NCI-H2107 (cell line): ENCODE measurements at places on chromosomes 7 and 10.

- DNase-seq: no peak
These were observed 10.6 kb upstream of the LIPM start for GRCh38 chr10:88791924-88792323.

GRCh38 chr7:116792813-116793212 lies 69.6 kb upstream of the CAPZA2 start:
- no peak for DNase-seq

DNA sequence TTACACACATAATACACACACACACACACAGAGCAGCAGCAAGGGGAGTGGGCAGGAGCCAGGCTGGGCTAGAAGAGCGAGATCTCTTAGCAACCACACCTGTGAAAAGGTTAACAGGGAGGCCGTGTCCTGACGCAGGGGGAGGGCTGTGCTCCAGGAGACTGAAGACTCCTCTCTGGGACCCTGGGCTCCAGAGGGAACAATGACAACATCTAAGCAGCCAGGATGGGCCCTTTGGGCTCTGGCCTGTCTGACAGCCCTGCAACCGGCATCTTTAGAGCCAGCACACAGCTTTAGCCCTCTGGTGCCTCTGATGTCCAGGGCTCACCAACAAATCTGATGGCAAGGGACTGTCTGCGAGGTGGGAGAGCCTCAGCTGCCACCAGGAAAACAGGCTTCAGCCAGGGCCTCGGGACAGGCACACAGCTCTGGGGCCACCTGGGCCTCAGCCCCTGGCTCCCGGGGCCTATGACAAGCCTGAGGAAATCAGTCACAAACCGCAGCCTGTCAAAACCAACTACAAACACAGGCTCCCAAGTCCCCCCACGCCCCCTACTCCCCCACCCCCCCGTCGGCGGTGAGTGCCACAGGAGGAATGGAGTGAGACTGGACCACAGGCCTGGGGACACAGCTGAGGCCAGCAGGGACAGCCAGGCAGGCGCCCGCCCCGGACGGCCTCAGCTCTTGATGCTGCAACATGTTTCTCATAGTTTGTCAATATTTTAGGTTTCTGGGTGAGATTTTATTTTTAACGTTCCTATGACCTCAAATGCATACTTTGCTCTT lies 102.8 kb downstream of the TNS3 start:
- no peak for DNase-seq

DNA sequence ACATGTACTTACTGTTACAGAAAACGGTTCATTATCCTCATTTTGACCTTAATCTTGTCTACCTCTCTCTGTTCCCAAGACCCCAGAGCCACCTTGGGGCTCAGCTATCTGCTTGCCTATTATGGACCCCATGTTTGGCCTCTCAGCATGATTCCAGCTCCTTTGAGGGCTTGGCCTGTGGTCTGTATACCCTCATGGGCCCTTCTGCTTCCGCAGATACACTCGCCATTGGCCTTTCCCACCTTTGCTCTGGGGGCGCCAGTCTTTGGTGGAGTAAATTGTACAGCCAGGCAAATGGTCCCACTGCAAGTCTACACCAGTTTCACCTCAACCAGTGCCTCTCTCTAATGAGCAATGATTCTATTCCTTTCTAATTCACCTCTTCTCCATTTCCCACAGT lies 109.2 kb upstream of the ZNF746 start:
- no peak for DNase-seq

GRCh38 chr7:139650429-139651100 lies 127.1 kb downstream of the CLEC2L start:
- DNase-seq: no peak

GRCh38 chr7:9945857-9946256 lies 1027.8 kb upstream of the PHF14 start:
- peak; percentile 70 for DNase-seq

DNA sequence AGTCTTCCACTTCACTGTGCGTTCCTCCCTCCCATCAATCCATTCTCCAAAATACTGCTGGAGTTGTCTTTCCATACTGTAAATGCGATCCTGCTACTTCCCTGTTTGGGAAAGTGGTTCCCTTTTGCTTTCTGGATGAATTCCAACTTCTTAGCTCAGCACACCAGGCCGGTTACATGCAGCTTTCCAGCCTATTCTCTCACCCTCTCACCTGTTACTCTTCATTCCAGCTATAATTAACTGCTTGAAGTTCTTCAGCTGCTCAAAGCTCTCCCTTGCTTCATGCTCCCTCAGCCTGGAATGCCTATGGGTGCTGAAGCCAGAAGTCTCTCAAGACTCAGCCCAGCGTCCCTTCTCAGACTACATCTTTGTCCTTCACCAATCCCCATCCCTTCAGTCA lies 6.0 kb upstream of the ZNRF2 start:
- DNase-seq: peak; percentile 80

- no peak for DNase-seq
These were observed 823.8 kb downstream of the LRMDA start for GRCh38 chr10:76255241-76255640.

DNA sequence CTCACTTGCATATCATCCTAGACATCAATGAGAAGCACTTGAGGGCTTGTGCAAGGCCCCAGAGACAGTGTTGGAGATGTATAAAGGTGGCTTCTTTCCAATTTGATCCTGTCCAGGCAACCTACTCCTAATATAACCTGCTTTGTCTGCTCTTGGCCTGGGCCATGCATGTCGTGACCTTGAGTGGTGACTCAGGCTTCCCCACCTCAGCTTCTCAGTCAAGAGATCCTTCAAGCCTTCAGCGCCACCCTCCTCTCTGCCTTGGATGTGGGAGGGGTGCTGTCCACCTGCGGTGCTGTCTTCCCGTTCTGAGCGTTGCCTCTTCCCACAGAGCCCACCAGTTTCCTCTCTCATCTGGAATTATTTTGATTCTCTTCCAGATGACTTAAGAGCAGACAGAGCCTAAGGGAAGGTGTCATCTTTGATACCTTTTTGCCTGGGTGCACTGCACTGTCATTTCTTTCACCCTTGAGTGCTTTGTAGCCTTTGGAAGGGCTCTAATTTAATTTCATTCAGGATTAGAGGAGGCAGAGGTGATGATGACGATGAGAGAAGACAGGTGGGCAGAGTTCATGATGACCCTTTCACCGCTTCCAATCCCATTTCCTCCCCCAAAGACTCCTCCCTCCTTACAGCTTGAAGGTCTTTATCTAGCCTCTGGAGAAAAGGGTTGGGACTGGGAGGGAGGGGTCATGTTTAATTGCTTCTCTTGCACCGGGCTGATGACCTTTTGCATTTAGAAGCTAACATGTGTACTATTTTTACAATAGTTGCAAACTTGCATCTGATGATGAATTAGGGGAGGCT lies 6.9 kb downstream of the LSMEM1 start:
- DNase-seq: no peak

DNA sequence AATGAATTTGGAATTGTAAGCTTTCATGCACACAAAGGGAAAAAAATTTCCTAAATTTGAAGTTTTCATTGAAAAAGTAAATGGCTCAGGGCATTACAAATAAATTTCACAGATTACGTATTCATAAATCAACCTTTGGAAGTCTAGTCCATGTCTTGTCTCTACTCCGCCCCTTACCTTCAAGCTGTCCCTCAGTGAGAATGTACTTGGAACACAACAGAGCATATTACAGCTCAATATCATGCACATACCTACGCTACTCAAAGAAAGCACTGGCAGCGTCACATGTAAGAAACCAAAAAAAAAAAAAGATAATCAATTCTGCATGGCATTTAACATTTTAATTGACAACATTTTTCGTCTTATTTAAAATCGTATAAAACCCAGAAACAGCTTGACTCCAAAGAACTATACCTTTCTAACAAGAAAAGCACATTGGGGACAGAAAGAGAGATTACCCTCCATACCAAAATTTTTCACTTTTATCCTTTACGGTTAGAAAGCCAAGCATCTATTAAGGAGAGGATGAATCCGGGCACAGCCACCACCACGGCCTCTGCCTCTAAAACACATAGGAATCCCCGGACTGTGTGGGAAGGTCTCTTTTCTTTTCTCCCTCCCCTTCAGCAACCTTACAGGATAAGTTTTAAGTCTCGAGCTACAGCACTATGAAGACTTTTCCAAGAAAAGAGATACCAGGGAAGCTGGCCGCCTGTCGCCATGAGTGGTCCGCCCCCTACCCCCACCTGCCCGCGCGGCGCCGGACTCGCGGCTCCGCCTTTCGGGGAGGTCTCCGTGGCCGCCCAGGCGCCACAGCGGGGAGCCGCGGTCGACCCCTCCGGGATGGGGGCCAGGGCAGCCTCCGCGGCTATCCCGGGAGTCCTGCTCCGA lies 1.1 kb downstream of the JMJD1C start:
- DNase-seq: no peak

GRCh38 chr10:120646738-120647456 lies 189.9 kb downstream of the PLPP4 start:
- no peak for DNase-seq

DNA sequence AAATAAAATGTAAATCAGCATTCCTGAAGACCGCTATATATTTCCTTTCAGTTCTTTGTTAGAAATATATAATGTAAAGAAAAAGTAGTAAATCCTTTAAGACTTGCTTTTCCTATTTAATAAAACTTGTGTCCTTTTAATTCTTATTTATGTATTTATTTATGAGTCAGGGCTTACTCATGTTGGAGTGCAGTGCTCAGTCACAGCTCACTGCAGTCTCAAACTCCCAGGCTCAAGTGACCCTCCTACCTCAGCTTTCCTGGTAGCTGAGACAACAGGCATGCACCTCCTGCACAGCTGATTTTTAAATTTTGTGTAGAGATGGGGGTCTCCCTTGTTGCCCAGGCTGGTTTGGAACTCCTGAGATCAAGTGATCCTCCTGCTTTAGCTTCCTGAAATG lies 724.5 kb downstream of the ANKRD7 start:
- no peak for DNase-seq

DNA sequence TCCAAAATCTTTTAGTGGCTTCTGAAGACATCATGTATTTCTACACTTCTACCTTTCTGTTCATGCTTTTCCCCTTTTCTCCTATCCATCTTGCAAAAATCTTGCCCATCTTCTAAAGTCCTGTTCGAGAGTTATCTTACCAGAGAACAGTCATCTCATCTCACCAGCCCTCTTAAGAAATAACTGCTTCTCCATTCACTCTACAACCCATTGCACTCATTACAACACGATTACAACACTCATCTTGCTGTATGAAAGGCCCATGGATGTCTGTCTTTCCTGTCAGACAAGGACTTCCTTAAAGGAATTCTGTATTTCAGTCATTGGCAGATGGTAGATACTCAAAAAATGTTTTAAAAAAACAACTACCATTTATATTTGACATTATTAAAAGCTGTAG lies 30.8 kb downstream of the ZNF438 start:
- no peak for DNase-seq

DNA sequence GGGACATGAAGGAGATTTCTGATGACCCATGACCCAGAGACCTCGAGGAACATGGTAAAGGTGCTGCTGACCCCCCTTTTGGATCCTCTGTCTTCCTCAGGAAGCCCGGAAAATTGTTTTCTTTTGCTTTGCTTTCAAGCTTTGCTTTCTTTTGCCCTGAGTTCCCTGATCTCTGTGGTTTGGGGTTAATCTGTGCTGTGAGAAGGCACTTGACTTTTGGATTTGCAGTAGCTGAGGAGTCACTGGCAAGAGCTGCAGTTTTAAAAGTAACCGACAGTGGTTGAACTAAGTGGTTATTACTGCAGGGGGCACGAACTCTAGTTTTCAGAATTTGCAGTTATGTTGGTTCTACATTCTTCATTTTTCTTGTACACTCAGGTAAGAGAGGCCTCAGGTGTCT lies 53.0 kb downstream of the PDZD8 start:
- DNase-seq: no peak

DNA sequence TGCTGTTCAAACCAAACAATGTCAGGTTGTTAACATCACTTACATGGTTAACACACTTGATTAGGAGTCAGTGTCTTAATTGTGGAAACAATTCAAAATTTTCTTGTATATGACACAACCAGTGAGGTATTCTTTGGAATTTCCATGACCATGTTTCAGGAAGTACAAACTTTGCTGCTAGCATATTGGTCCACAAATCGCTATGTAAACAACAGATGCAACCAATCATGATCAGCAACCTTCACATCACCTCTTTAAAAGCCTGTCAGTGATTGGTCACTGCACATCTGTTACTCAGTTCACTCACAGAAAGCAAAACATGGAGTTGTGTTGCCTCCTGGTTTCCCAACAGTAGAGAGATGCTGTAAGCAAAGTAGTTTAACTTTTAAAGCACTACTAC lies 108.9 kb upstream of the FAM3C start:
- no peak for DNase-seq

- DNase-seq: no peak
These were observed 66.4 kb upstream of the TNRC18 start for GRCh38 chr7:5489991-5490536.

- no peak for DNase-seq
These were observed 133.2 kb upstream of the FAM171A1 start for GRCh38 chr10:15504101-15504840.

- no peak for DNase-seq
These were observed 6.0 kb upstream of the SLC29A3 start for GRCh38 chr10:71312811-71313789.

- no peak for DNase-seq
These were observed 165.6 kb downstream of the TPK1 start for GRCh38 chr7:144670218-144670617.

DNA sequence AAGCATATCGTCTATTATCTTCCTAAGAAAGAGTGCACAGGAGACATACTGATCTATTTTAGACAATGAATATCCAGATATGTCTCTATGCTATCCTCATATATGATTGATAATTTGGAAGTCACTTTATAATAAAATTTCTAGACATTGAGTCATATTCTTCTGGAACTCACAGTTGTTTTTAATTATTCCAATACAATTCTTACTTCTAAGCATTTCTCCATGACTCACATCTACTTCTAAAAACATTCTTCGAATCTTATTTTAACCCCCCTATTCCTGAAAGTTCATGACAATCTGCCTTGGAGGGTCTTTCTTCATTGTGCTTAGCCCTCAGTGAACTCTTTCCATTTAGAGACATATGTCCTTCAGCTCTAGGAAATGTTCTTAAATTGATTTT lies 368.1 kb downstream of the MDFIC start:
- DNase-seq: no peak

- peak; percentile 83 for DNase-seq
These were observed 35.5 kb upstream of the WAPL start for GRCh38 chr10:86556933-86557649.

- no peak for DNase-seq
These were observed 97.9 kb upstream of the IKZF1 start for GRCh38 chr7:50206453-50207250.

GRCh38 chr7:50304911-50305582 lies 531 bp downstream of the IKZF1 start:
- DNase-seq: no peak
